WERI-Rb-1 (cell line): ENCODE measurements at places on chromosomes 16 and 17.

DNA sequence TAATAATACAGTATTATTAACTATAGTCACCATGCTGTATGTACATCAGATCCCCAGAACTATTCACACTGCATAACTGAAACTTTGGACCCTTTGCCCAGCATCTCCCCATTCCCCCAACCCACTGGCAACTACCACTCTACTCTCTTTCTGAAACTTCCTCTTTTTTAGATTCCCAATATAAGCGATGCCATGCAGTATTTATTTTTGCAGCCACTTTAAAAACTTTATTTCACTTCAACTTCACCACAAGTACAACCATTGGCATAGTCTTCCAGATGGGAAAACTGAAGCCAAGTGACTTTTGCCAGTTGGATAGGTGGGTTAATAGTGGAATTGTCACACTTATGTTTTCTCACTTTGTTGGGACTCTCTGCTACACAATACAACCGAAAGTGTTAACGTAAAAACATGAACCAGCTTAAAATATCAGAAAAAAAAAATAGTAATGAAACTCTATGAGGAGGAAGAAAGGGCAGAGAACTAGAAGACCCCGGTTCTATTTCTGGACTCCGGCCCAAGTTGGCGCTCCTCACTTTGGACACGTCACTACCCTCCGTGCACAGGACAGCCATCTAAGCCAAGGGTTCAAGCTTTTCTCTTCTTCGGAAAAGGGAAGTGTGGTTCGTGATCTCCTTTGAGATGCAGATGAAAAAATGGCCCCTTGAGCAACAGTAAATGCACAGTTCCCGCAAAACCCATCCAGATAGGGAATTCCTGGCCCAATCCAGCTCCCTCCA is 743 bp downstream of the SHCBP1 start:
- no peak for DNase-seq

- DNase-seq, result no peak
These were observed 30.5 kb upstream of the CES5A start for GRCh38 chr16:55905651-55906050.

DNA sequence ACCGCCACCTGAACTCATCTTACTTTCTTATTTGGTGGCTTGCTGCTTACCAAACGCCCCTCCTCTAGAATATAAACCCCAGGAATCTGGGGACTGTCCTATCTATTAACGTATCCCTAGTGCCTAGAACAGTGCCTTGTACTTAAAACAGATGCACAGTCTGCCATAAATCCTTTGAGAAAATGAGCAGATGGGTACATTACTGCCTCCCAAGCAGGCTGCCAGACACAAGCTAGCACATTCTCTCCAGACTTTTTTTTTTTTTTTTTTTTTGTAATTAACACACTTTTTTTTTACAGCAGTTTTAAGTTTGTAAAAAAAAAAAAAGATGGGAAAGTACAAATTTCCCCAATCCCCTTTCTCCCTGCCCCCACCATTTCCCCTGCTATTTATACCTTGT is 57.3 kb upstream of the RPL38 start:
- peak; percentile 4 for DNase-seq

- DNase-seq, result no peak
These were observed 25.1 kb downstream of the UNK start for GRCh38 chr17:75809631-75810111.

- DNase-seq, result no peak
These were observed 6.3 kb downstream of the TBC1D16 start for GRCh38 chr17:80029258-80029974.

- DNase-seq, result no peak
These were observed 135.9 kb downstream of the TOX3 start for GRCh38 chr16:52411011-52411410.

DNA sequence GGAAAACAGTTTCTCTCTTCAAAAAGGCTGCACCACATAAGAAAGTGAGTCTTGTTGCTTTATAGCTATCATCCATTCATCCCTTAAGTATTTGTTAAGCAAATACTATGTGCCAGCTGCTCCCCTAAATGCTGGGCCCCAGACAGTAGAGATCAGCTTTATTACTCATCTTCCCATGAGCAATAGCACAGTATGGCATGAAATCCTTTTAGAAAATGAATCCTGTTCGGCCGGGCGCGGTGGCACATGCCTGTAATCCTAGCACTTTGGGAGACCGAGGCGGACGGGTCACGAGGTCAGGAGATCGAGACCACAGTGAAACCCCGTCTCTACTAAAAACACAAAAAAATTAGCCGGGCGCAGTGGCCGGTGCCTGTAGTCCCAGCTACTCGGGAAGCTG is 99.5 kb downstream of the MYO1D start:
- DNase-seq, result no peak

DNA sequence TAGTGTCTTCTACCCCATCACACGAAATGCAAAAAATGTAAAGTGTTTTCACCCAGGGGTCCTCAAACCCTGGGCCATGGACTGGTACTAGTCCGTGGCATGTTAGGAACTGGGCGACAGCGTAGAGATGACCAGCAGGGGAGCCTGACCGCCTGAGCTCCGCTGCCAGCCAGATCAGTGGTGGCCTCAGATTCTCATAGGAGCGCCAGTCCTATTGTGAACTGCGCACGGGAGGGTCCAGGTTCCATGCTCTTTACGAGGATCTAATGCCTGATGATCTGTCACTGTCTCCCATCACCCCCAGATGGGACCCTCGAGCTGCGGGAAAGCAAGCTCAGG is 4.5 kb downstream of the SCARF1 start:
- DNase-seq, result no peak

- no peak for DNase-seq
These were observed 44.6 kb upstream of the MAP3K14 start for GRCh38 chr17:45361451-45361850.

DNA sequence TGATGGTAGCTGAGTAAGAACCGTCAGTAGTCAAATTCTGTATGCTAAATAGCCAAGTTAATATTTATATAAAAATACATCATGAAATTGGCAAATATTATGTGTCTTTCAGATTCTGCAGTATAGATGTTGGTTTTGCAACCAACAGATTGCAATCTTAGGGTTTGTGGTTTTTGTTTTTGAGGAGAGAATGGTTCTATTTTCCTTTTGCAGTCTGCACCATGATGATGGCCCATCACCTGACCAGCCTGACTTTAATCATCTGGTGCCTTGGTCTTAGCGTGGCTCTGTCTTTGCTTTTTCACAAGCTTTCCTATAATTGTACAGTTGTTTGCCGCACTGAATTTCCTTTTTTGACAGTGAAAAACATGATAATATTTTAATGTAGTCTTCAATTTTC is 50.7 kb downstream of the NUP93 start:
- DNase-seq, result no peak

GRCh38 chr17:35892091-35893035 is 12.2 kb upstream of the CCL5 start:
- no peak for DNase-seq

- peak; percentile 20 for DNase-seq
These were observed 7.1 kb downstream of the IRX5 start for GRCh38 chr16:54937671-54938211.

- DNase-seq, result no peak
These were observed 2.4 kb downstream of the MBTD1 start for GRCh38 chr17:51257150-51258081.

DNA sequence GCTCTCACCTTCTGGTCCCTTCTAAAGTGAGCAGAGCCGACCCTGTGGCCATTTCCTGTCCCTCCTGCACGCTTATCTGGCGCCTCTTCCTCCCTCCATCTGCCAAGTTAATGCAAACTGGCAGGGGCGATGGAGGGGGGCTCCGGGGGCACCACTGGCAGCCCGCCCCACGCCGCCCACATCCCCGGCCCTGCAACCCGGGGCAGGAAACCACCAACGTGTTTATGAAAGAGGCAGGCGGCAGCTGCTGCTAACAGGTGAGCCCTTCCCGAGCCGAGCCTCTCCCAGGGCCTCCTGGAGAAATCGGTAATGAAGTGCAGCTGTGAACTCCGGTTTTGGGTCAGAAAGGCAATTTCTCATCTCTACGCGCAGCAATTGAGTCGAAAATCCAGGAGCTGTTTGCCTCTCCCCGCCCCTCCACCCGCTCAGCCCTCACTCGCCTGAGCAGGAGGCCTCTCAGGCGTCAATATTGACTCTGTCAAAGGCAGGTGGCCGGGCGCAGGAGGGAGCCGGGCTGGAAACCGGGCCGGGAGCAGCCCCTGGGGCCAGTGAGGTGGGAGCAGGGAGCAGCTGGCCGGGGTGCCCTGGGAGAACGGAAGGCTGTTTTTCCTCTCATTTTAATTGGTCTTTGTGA is 164.4 kb upstream of the GSE1 start:
- no peak for DNase-seq

- DNase-seq, result peak; percentile 2
These were observed 74.7 kb downstream of the TBC1D16 start for GRCh38 chr17:79960788-79961522.

DNA sequence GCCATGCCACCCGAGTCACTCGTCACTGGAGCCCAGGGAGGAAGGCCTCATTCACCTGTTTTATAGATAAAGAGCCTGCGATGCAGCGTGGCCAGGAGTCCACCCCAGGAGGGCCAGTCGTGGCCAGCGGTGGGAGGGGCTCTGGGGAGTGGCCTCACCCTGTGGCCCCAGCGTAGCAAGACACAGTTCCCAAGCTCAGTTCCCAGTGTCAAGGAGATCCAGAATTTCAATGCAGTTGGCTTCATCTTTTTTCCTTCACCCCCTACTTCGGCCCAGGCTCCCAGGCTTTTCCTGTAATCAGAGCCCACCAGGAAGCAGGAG is 84.0 kb downstream of the ABR start:
- no peak for DNase-seq

DNA sequence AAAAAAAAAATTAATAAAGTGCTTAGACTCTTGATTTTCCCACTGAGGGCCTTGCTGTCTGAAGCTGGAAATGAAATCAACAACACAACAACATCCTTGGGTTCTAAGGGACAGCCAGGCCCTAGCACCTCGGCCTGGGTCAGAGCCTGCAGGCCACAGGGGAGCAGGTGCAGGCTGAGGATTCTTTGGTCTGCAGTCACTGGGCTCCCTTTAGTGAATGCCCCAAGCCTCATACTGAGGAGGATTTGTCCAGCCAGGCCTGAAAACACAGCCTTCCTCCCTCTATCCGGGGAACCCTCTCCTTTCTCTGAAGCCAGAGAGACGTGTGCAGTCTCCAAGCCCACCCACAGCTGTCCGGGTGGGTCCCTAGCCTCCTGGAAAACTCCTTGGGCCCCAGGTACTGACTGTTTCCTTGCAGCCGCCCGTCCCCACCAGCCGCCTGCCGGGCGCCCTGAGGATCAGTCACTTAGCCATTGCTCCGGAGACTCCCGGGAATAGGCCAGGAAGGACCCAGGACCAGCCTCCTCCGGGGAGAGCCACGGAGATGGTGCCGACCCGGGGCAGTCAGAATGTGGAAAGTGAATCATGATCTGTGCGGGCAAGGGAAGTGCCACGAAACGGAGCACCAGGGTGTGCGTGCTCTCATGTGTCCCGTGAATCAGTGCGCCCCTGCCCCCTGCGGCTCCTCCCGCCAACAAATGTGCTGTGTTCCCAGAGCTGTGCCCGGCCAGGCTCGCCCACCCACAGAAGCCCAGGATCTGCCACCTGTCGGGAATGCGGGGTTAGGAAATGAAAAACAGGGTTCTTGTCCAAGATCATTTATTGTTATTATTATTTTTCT is 91.0 kb downstream of the RTN4RL1 start:
- DNase-seq, result no peak

- DNase-seq, result no peak
These were observed 321.2 kb upstream of the SOX9 start for GRCh38 chr17:71799657-71800056.

DNA sequence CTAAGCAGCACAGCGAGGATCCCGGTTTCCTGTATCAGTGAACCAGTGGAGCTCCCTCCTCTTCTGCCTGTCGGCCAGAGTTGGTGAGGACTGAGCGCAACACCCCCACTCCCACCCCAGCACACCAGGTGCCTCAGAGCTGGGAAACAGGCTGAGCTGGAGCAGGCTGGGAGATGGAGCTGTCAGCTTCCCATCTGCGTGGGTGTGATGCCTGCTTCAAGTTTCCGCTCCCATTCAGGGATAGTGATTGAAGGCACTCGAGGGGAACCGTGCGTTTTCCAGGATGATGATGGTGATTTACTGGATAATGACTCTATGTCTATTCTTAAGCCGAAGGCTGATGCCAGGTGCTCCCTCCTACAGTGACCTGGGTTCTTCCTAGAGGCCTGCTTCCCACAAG is 144.5 kb downstream of the TMEM132E start:
- no peak for DNase-seq

DNA sequence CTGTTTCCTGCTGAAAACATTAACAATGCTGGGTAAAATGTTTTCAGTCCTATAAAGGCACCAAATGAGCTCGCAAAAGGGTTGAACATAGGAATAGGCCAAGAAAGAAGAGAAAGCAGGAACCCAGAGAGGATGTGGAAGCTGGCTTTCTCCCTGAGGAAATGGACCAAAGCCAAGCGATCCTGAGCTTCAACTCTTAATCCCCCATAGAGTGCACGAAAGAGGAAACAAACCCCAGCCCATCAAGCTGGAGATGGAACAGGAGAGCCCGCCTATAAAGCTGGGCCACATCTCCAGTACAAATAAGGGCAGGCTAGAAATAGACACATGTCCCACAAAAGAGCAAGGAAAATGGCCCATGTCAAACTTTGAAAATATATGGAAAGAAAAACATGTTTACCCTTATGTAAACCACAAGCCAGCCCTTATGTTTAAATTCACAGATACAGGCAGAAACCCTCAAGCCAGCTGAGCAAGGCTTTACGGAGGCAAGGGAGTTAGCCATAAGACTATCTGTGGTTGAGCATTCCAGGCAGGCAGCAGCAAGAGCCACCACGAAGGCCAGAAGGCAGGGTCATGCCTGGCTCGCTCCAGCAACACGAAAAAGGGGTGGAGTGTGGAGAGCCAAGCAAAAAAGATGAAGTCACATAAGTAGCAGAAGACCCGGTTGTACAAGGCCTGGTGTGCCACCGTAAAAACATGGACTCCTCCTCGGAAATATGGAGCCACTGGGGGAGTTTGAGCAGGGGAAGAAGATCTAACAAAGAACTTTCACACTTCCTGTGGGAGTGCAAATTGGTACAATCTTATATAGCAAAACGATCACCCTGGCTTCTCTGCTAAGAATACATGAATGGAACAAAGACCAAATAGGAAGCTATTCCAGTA is 27.8 kb downstream of the COPRS start:
- no peak for DNase-seq

DNA sequence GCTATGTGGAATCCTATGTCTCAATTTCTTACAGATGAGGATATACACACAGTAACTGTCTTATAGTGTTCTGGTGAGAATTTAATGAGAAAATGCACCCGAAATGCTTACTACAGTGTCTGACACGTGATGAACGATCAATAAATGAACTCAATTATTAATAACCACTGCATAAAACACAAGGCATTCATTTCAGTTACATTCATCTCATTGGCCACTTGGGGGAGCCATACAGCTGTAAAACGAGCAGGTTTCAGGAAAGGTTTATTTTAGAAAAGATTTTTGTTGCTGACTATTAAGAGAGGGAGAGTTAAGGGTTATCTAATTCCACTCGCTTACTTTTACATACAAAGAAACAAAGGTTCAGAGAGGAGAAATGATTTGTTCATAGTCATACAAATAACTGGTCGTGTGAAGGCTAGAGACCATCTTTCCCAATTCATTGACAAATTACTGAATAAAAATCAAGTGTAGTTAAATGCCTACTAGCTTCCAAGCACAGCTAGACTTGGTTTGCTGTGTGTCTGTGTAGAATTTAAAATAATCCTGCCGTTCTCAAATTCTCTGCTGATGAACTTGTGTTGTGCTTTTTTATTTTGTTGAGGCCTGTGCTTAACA is 160.1 kb downstream of the MAP2K4 start:
- peak; percentile 25 for DNase-seq
